ENCODE measurements at places on chromosomes 1 and 21.

- DNase-seq = no peak
Observed at GRCh38 chr1:224383218-224383617, 26.5 kb downstream of the CNIH4 start.

- DNase-seq = peak; percentile 27
Observed at GRCh38 chr1:15004396-15004795, 149.2 kb upstream of the TMEM51 start.

GRCh38 chr1:205774198-205775014 lies 876 bp downstream of the RAB29 start:
- peak; percentile 65 for DNase-seq

GRCh38 chr21:44512496-44513388 lies 27.3 kb downstream of the KRTAP10-1 start:
- no peak for DNase-seq

All from NCI-H82 (cell line).